ENCODE measurements at places on chromosomes 13 and 19.

- DNase-seq, result no peak
Observed at GRCh38 chr19:41853344-41853743, 6.7 kb upstream of the RPS19 start.

DNA sequence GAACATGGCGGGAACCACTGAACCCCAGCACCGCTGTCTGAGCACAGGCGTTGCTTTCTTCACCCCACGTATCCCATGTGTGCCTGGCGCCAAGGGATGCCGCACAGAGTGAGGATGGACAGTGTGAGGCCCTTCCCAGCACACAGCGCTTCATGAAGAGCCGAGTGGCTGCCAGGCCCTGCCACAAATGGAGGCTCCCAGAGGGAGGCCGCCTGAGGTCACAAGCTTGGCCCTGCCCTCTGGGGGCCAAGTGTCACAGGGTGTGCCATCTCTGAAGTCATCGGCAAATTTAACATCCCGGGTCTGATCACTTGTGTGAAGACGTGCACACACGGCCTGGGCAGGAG is 24.4 kb downstream of the MPND start:
- no peak for DNase-seq

GRCh38 chr13:61396121-61396520 is 19.5 kb downstream of the PCDH20 start:
- no peak for DNase-seq

GRCh38 chr19:3586707-3587346 is 1.5 kb downstream of the GIPC3 start:
- DNase-seq, result no peak

GRCh38 chr19:35908010-35908441 is at the start of gene TYROBP:
Gene TYROBP (minus strand): TSS chr19:35908295. CDS start chr19:35908228, 67 bp downstream.
- no peak for DNase-seq

DNA sequence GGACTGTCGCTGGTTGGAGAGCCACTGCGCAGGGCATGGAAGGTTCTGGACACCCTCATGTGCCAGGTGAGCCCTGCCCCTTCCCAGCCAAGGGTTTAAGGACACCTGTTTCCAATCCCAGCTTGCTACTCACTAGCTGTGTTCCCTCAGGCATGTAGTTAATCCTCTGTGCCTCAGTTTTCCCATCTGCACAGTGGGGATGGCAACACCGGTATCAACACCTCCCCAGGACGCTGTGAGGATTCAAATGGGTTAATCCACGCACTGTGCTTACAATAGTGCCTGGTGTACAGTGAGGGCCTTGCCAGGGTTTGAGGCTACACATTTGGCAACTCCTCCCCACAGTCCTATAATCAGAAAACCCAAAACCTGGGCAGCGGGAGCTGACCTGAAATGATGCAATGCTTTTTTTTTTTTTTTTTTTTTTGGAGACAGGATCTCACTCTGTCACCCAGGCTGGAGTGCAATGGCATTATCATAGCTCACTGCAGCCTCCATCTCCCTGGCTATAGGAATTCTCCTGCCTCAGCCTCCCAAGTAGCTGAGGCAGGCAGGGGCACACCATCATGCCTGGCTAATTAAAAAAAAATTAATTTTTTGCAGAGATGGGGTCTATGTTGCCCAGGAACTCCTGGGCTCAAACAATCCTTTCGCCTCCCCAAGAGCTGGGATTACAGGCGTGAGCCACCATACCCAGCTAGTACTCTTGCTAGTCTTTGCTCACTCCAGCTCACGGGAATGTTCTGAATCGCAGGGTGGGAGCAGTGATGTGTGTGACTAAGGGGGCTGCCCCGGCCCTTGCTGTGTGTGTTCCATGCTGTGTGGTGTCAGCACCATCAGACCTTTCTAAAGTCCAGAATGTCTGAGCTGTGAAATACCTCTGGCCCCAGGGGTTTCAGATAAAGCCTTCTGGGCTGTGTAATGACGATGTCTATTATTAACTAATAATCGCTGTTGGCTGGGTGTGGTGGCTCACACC is 2.3 kb downstream of the ACP4 start:
- DNase-seq, result no peak

DNA sequence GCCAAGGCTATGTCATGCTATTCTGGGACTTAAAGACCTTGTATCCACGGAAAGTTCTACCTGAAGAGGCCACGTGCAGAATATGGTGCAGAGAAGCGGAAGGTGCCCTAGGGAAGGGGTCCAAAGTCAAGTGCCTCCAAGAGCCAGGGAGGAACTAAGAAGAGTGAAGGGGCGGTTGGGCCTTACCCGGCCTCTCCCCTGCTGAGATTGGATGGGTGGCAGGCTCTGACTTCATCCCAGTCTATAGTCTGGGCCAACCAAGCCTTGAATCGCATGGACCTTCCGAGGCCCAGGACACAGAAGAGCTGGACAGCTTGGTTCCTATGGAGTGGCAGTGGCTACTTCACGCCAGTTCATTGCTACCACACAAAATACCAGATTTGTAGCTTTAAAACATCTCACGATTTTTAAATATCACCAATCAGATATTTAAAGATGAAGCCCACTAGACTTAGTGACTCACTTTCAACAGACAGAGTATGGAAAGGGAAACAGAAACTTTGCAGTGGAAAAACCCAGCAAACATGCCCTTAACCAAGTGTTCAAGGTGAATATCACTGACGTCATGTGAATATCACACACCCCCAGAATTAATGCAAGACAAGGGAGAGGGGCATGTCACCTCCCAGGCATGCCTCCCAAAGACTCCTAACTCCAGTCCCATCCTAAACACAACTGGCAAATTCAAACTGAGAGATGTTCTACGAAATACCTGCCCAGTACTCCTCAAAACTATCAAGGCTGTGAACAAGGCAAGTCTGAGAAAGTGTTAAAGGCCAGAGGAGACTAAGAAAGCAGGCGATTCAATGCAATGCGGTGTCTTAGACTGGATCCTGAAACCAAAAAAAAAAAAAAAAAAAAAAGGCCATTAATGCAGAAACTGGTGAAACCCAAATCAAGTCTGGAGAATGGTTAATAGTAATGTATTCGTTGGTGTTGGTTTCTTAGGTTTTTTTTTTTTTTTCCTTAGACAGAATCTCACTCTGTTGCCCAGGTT is 10.2 kb downstream of the C19orf12 start:
- no peak for DNase-seq

GRCh38 chr19:47598407-47599349 is 10.3 kb upstream of the BICRA start:
- DNase-seq, result peak; percentile 93

Data from AG20443 (cell line).